ELF-1 (cell line): ENCODE measurements at places on chromosomes 2 and 18.
A peak's percentile ranks its signal among the peaks of the same experiment; 100 is the strongest.

DNA sequence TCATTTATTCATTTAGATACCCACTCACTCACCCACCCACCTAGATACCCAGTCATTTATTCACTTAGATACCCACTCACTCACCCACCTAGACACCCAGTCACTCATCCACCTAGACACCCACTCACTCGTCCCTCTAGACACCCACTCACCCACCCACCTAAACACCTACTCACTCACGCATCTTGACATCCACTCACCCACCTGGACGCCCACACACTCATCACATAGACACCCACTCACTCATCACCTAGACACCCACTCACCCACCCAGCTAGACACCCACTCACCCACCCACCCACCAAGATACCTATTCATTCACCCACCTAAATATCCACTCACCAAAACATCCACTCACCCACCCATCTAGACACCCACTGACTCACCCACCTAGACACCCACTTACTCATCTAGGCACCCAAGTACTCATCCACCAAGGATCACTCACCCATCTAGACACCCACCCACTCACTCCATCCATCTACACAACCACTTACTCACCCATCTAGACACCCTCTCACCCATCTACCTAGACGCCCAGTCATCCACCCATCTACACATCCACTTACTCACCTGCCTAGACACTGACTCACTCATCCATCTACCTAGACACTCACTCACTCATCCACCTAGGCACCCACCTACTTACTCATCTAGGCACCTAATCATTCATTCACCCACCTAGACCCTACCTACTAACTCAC lies 723.7 kb upstream of the RAB6C start:
- DNase-seq, result no peak

DNA sequence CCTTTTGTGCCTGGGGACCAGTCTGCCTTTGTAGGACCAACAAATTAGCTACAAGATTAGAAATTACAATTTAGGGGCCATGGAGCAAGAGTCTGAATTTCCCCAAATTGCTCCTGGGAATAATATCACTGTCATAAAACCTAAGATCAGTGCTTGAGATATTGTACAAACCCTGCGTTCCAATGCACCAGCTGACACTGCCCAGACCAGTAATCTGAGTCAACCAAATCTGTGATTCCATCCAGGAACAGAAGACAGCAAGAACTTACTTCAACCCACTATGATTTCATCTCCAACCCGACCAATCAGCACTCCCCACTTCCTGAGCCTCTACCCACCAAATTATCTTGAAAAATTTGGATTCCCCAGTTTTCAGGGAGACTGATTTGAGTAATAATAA lies 1305.0 kb upstream of the NRXN1 start:
- DNase-seq, result peak; percentile 35

DNA sequence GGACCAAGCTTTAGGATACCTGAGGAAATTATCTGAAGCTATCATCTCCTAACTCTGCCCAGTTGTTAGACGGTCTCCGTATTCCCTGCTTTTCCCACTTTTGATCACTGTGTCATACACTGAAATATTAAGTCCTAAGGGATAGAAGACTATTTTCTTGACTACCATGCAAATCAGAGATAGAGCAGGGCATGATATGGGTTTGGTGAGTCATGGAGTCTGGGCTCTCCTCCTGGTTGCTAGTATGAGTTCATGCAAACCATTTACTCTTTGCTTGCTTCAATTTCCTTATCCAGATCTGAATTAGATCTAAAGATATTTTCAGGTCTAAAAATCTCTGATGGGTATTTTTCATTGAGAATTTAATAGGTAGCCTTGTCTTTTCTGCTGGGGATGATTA lies 55.0 kb downstream of the EHBP1 start:
- no peak for DNase-seq

GRCh38 chr2:149456285-149456684 lies 125.9 kb downstream of the LYPD6 start:
- peak; percentile 30 for DNase-seq

GRCh38 chr2:96324721-96325040 lies 436 bp upstream of the ITPRIPL1 start:
- no peak for DNase-seq

- DNase-seq, result no peak
Measured at GRCh38 chr2:105055613-105056012, 17.7 kb downstream of the MRPS9 start.

DNA sequence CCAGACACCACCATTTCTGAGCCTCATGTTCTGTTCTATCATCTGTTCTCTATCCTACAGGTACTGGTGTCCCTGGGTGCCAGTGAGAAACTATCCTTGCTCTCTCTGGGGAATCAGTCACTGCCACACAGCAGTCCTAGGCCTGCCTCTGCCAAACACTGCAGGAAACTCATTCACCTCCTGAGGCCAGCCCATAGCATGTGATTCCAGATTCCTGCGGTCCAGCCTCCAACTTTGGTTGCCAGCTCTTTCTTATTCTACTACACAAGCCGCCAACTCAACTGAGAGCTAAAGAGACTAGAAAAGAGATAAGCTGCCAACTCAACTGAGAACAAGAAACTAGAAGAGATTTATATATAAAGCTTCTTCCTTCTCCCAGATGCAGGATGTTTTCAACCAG lies 8.8 kb upstream of the TTLL4 start:
- no peak for DNase-seq

DNA sequence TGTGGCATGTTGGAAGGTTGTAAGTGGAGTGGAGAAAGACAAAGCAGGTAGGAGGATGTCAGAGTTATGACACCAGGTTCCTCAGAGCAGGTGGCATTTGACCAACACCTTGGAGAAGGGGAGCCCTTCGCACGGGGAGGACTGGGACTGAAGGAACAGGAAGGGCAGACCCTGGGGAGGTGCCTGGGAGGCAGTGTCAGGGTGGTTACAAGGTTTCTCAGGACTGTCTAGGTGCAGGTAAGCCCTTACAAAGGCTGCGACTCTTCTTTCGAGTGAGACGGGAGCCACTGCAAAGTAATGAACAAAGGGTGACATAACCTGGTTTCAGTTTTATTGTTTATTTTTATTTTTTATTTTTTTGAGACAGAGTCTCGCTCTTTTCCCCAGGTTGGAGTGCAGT lies 84.6 kb downstream of the EIF2AK3 start:
- no peak for DNase-seq

- no peak for DNase-seq
Measured at GRCh38 chr2:17901246-17901645, 22.8 kb downstream of the KCNS3 start.

DNA sequence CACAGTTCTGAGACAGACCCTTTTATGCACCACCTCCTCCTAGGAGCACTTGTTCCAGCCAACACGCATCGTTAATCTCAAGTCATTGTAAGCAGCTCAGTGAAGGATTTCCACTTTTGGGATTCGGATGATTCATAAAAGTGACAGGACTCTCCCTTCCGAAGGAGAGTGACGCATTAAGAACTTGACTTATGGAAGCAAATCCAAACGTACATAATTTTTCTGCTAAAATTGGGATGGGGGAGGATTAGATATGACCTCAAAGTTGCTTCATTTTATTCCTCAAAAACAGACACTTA lies 165.7 kb downstream of the TWIST2 start:
- no peak for DNase-seq

- no peak for DNase-seq
Measured at GRCh38 chr2:20103530-20103929, 52.1 kb upstream of the LAPTM4A start.

DNA sequence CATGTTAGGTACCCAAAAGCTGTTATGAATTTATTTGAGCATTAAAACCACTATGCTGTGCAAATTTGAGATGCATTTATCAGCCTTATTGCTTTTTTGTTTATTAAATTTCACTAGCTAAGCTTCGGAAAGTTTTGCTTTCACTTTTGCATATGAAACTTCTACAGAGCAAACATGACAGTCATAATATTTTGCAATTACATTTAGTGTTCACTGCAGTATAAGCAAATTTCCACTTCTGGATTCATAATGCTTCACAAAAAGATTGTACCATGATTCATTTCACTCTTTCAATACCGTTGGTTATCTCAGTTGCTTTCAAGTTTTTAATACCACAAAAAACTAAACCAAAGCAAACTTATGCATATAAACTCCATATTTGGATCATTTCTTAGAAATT lies 228.7 kb upstream of the SLC8A1 start:
- DNase-seq, result no peak

GRCh38 chr2:55926246-55926645 lies 2.7 kb upstream of the EFEMP1 start:
- DNase-seq, result no peak

- DNase-seq, result no peak
Measured at GRCh38 chr2:10009271-10009810, 34.0 kb upstream of the KLF11 start.

- DNase-seq, result no peak
Measured at GRCh38 chr2:167504061-167504460, 615.8 kb downstream of the XIRP2 start.

GRCh38 chr2:113181258-113182051 lies 7.7 kb downstream of the PSD4 start:
- DNase-seq, result no peak

- no peak for DNase-seq
Measured at GRCh38 chr18:62357079-62357719, 32.1 kb downstream of the TNFRSF11A start.

GRCh38 chr2:158808426-158808825 lies 13.3 kb downstream of the DAPL1 start:
- DNase-seq, result no peak

- DNase-seq, result peak; percentile 12
Measured at GRCh38 chr18:41933778-41934177, 21.3 kb upstream of the PIK3C3 start.

GRCh38 chr2:239327536-239328350 lies 73.1 kb downstream of the HDAC4 start:
- DNase-seq, result no peak

DNA sequence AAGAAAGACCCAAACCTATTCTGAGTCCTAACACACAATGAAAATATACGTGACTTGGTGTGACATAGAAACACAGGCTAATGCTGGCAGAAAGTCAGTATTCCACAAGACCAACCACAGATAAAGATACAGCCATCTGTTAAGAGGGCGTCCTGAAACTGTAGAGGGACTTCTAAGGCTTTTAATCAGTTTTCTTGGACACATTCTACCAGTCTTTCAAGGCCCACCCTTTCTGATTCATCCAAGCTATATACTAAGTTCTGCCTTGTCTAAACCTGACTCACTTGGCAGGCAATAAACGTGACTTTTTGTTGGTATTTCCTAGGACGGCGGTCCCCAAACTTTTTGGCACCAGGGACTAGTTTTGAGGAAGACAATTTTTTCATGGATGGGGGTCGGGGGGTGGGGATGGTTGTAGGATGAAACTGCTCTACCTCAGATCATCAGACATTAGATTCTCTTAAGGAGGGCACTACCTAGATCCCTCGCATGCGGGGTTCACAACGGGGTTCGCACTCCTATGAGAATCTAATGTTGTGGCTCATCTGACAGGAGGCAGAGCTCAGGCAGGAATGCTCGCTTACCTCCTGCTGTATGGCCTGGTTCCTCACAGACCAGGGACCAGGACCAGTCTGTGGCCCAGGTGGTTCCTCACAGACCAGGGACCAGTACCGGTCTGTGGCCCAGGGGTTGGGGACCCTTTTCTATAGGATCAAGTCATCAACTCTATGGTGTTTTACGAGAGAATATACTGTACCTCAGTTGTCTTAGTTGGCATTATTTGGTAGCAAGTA lies 61.4 kb downstream of the SP3 start:
- no peak for DNase-seq

GRCh38 chr2:170966648-170967396 lies 37.8 kb downstream of the GORASP2 start:
- no peak for DNase-seq
